ENCODE measurements at places on chromosomes 4 and X. TPM values are rescaled to one million over a fixed set of nuclear protein-coding genes. Genes with fewer than 3 reads are reported as not detected.

The LRCH2 gene
- 3.6 TPM for total RNA-seq

GRCh38 chrX:70016513-70016912 is 33.2 kb downstream of the AWAT2 start:
- no peaks in the 10 kb centered on the region for H3K36me3 ChIP-seq
- no peak overlapping the region for H3K4me3 ChIP-seq
- H3K27me3 ChIP-seq, result no peaks in the 10 kb centered on the region
- peaks cover 9% of the 10 kb centered on the region for H3K4me1 ChIP-seq
- no peak for DNase-seq
- no peak overlapping the region for H3K27ac ChIP-seq

DNA sequence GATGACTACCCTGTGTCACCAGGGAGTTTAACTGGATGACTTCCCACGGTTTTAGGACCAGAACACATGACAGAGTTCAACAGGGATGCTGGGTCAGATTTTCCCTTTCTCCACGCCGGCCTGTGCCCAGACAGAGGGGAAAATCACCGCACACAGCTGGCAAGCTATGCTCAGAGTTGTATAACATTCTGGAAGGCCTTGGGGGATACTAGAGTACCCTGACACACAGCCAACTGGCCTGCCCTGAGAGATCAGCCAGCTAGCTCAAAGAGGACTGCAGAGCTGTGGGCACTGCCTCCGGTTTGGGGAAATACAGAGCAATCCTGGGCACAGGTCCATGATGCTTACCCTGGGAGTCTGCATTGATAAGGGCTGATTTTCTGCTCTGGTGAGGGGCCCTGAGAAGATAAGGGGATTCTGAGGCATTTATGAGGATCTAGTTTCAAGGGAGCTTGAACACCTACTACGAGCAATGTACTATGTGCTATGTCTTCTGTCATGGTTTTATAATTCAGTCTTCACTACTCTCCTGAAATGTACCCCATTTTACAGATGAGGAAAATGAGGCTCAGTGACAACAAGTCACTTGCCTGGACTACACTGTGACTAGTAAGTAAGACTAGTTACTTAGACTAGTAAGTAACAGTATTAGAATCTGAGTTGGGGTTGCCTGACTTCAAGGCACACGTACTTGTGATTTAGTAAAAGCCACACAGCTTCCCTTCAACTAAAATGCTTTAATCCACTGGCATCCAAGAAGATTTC is 14.7 kb downstream of the C4orf54 start:
- no peaks in the 10 kb centered on the region for H3K36me3 ChIP-seq
- no peak overlapping the region for H3K4me3 ChIP-seq
- peaks cover 13% of the 10 kb centered on the region for H3K4me1 ChIP-seq
- DNase-seq, result no peak

The KLF3 gene
- total RNA-seq, result 53.3 TPM

The FDCSP gene
- 6.0 TPM for total RNA-seq

The ADGRG2 gene
- 1.3 TPM for total RNA-seq

- peak; percentile 30 for DNase-seq
- no peak overlapping the region for H3K27ac ChIP-seq
- H3K36me3 ChIP-seq, result no peaks in the 10 kb centered on the region
Observed at GRCh38 chr4:156193800-156194199, 240.1 kb upstream of the CTSO start.

- no peaks in the 10 kb centered on the region for H3K36me3 ChIP-seq
- DNase-seq, result no peak
Observed at GRCh38 chr4:14035076-14035475, 407.6 kb upstream of the BOD1L1 start.
